Choroid plexus epithelial cell (primary cell): ENCODE measurements at places on chromosomes 11 and 22.

- no peak for DNase-seq
Measured at GRCh38 chr11:111438846-111439520, 59.9 kb upstream of the POU2AF1 start.

- DNase-seq: peak; percentile 77
Measured at GRCh38 chr11:33542921-33543320, 157.7 kb downstream of the C11orf91 start.

DNA sequence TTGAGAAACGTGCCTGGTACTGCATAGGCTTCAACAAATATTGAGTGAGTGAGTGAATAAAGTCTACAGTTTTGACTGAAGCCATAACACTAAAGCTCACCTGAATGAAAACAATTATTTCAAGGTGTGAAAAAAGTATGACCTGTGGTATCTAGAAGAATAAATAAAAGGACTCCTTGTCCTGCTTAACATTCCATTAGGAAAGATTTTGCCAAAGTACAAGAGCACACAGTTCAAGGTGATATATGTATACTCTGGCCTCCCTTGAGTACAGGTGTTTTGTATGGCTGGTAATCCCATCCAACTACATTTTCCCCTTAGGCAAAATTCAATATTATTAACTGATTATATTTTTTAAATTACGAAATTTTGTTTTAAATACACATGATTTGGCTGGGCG, 1.8 kb upstream of the CREBZF start:
- DNase-seq: no peak

- no peak for DNase-seq
Measured at GRCh38 chr11:10409207-10409661, 45.8 kb upstream of the AMPD3 start.

- DNase-seq: peak; percentile 64
Measured at GRCh38 chr11:72812967-72813739, 1.1 kb upstream of the ATG16L2 start.

GRCh38 chr22:38631724-38632123, 24.5 kb downstream of the FAM227A start:
- no peak for DNase-seq

GRCh38 chr22:42676059-42676607, 26.9 kb upstream of the CYB5R3 start:
- no peak for DNase-seq
